ENCODE measurements at places on chromosomes 6 and 20.
A peak's percentile ranks its signal among the peaks of the same experiment; 100 is the strongest.

GRCh38 chr6:129593233-129593564 lies 116.8 kb downstream of the ARHGAP18 start:
- DNase-seq: no peak

DNA sequence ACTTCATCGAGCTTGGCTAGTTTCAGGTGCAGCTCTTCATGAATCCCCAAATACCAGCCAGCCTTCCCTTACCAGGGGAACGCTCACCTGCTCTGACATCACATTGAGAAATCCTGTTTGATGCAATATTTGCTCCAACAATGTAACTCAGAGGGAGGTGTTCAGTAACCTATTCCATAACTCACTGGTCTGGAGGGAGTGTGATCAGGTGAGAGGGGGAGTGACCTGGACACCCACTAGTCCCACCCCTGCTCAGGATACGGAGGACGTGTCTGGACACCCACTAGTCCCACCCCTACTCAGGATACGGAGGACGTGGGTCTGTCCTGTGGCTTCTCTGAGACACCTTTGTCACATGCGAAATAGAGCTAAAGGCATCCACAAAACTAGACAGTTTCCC lies 70.3 kb downstream of the HUS1B start:
- no peak for DNase-seq

GRCh38 chr6:119174879-119175817 lies 96.7 kb upstream of the FAM184A start:
- no peak for DNase-seq

- DNase-seq: no peak
These were observed 106.2 kb downstream of the ERMARD start for GRCh38 chr6:169857343-169858292.

DNA sequence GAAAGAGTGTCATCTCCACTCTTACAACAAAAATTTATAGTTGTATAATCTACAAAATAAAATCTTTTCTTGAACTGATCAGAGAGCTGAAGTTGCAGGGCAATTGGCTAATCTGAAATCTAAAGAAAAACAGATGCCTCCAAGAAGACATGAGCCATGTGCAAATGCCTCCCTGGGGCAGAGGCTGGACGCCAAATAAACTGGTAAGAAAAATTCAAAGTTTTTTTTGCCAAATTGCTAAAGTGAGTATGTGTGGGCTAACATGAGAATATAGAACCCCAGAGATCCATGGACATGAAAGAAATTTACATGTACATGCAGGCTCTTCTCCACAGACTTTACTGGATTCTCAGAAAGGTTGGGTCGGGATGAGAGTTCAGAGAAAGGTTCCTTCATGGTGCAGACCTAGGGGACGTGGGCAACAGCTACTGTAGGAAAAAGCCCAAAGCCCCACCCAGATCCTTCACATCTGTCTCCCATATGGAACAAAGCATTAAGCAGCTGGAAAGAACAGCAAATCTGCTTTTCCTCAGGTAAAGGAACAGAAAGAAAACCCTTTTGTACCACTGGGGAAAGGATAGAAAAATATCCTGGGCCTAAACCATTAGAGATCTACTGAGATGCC lies 90.5 kb upstream of the SIRPG start:
- DNase-seq: no peak

DNA sequence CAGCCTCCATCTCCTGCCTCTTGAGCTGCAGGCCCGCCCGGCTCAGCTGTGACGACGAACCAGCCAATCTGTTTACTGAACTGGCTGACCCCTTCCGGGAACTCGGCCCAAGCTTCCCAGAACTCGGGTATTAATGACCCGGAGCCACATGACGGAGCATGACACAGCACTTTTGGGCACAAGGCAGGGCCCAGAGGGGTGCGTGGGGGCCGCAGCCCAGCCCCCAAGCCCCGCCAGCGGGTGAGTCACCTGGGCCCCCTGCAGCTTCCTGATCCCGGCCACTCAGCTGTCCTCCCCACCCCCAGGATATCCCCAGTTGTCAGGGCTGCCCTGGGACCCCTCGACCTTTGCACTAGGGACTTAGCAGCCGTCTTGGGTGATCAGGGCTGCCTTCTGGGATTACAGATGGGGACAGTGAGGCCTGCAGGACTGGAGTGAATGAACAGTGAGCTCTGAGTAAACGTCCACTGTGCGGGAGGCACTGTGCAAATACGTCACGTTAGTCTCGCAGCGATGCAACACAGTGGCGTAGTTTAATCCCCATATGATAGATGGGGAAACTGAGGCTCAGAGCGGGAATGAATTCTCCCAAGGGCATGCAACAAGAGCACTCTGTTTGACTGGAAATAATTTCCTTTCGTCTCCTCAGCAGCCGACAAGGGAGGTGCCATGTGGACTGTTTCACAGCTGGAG lies 102.1 kb downstream of the CEBPB start:
- DNase-seq: peak; percentile 96

- DNase-seq: peak; percentile 47
These were observed at the start of gene MOXD1 for GRCh38 chr6:132400883-132401617. MOXD1 (minus strand) TSS chr6:132401475; CDS start chr6:132401426, 49 bp downstream.

- DNase-seq: no peak
These were observed 32.7 kb downstream of the BRPF3 start for GRCh38 chr6:36229223-36229622.

DNA sequence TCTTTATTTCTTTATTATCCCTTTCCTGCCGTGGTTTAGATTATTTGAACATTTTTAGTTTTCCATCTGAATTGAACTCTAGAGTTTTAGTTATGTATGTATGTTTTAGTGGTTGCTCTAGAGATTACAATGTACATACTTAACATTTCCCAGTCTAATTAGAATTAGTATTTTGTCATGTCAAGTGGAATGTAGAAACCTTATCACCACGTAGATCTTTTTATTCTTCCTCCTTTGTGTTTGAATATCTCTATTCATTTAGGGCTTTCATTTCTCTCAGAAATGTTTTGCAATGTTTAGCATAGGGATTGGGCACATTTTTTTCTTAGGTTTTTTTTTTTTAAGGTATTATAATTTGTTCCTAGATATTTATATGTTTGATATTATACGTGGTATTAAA lies 73.1 kb upstream of the EZR start:
- no peak for DNase-seq

GRCh38 chr20:48262466-48262865 lies 477.2 kb upstream of the SULF2 start:
- no peak for DNase-seq

- DNase-seq: peak; percentile 67
These were observed at the start of gene DAAM2 for GRCh38 chr6:39791850-39792539. DAAM2 (plus strand) TSS chr6:39792376; CDS start chr6:39856303, 63,927 bp downstream.

- DNase-seq: no peak
These were observed 78.5 kb upstream of the SIRPA start for GRCh38 chr20:1816384-1817381.

DNA sequence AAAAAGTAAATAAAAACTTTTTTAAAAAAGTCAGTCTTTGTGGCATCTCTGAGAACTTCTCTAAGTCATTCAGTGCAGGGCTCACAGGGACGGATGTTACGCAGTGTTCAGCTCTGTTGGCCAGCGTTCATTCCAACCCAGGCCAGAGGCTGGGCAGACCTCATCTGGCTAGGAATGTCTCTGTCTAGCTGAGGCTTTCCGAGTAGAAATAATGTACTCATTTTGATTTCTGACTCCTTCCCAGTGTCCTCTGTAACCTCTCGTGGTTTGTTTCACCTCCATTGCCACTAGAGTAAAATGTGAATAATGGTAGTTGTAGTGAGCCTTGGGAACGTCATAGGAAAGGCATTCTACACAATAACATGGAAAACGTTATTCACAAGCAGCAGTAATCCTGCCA lies 135.1 kb downstream of the TMEM242 start:
- DNase-seq: no peak

DNA sequence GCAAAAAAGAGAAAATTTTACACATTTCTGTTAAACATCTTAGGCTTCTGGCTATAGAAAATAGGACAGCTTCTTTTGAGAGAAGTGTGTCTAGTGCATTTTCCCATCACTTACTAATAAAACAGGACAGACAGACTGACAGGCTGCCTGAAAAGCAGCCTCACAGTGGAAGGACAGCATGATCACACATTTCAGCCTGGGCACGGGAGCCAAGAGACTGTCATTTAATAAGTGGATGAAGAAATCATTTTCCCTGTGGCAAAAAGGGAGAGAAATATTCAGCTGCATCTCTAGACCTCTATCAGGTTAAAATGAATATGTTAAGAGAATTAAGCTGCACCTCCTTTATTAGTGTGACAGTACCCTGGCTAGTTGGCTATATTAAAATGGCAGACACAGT lies 960.5 kb downstream of the KIF16B start:
- no peak for DNase-seq

GRCh38 chr6:75906871-75907270 lies 157.8 kb downstream of the MYO6 start:
- no peak for DNase-seq

DNA sequence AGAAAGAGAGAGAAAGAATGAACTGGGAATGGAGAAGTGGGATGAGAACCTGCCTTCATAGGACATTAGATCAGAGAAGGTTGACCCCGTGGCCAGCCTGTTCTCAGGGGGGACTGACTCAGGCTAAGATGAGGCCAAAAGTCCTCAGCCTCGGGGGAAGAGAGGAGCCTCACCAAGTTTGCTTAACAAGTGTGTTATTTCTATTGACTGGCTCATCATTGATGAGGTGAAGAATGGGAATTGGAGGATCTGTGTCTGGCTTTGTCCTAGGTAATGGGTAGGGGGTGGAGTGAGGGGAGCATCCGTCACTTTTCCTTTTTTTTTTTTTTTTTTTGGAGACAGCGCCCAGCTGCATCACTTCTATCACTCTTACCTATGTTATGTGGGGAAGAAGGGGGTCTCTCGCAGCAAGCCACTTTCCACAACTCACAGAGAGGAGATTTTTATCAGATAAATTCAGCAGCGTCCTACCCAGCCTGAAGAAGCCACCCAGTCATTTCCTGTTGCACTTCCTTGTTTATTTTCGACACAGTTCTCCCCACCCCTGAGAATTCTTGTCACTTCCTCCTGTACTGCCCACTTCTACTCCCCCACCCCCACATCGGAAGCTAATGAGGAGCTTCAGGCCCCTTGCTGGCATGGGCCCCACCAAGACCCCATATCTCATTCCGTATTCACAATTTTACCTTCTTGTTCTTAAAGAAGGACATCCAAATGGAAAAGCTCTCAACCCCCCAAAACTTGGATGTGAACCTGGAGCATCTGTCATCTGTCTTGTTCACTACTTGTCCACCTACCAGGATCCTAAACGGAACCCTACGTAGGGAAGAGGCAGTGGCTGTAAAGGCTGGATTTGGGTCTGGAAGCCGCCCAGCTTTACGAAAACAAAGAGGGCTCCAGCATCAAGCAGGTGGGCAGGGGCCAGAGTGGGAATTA lies 2.8 kb upstream of the RNASET2 start:
- DNase-seq: peak; percentile 62

DNA sequence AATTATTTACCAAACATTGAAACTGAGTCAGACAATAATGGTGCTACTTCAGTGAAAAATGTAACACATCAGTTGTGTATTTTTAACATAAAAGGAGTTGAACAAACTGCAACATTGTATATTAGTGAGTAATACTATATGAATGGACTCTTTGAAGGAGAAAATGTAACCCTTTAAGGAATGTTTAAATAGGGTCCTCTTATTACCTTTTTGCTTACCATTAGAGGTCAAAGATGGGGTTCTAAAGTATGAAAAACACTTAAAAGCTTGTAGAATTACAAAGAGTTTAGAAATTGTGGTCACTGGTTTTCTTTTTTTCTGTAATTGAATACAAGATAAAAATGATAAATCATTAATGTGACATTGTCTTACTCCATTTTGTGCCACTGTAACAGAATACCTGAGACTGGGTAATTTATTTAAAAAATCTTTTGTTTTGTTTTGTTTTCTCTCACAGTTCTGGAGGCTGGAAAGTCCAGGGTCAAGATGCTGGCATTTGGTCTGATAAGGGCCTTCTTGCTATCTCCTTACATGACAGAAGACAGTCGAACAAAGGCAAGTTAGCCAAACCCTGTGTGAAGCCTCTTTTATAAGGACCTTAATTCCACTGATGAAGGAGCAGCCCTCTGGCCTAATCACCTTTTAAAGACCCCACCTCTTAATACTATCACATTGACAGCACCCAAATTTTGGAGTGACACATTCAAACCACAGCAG lies 43.2 kb downstream of the SESN1 start:
- no peak for DNase-seq

DNA sequence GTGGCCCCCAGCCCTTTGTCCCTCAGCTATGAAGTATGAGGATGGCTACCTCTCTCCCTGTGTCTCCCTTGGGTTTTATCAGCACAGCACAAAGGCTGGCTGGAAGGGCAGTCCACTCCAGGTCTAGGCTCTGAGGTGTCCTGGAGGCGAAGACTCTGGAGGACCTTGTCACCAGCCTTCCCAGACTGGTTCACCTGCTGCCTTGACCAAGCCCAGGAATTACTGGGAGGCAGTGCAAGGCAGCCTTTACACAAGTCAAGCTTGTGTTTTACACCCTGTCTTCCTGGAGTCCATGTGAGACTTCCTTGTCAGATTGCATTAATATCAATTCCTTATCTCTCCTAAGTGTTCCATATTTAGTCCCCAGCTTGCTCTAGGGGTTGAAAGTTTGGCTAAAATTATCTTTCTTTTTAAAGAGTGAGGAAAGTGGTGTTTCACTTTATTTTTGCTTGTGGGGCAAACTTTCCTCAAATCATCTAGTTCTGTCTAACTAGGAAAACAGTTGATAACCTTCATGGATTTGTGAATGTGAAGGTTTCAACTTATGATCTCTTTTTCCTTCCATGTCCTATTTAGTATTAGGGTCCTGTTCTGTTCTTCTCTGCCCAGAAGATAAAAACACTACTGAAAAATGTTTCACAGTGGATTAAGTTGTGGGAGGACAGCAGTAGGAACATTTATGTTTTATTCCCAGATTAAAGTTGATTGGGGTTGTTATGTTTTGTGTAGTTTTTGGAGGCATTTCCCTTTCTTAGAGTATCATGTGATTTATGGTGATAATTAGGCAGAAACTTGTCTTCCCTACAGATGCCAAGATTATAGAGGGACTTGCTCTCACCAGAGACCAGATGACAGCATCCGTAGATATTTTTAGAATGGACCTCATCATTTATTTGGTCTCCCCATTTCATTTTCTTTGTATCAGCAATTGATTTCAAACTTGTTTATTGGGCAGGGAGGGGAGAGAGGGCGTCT lies 114.8 kb downstream of the FOXO3 start:
- no peak for DNase-seq

DNA sequence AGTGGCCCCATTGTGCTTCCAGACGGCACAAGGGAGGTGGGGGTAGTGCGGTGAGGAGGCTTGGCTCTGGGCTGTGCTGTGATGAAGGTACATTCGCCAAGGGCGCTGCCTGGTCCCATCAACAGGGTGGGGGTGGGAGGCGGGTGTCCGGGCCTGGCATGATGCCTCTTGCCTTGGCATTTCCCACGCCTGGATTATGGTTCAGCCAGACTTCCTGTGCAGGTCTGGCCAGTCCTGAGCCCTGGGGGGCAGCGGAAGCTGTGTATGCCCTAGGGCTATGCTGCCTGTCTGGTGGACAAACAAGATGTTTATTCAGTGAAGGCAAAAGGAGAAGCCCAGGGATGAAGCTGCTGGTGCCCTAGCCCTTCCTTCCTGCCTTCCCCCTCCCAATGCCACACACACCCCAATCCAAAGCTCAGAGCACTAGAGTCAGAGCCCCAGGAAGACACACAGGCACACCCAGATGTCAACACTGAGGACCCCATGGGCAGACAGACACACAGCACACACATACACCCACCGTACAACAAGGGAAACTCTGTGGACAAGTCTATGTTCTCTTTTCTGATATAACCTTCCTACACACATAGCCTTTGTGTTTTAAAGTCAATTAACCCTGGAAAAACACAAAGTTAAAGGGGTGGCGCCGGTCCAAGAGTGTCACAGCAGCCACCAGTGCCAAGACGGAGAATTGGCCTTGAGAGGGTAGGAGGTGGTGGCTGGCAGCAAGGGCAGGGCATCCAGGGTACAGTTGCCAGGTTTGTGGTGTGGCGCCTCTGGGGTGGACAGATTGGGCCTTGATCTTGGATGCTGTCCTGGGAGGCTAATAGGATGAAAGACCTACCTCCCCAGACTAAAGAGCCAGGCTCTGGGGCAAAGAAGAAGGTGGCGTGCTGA lies 54.7 kb upstream of the SAYSD1 start:
- no peak for DNase-seq
